Pons (tissue), 1 donor: ENCODE measurements at places on chromosomes 16 and 17.

- peak; percentile 81 for DNase-seq
Observed at GRCh38 chr17:74528491-74529199, 2.6 kb downstream of the CD300LB start.

DNA sequence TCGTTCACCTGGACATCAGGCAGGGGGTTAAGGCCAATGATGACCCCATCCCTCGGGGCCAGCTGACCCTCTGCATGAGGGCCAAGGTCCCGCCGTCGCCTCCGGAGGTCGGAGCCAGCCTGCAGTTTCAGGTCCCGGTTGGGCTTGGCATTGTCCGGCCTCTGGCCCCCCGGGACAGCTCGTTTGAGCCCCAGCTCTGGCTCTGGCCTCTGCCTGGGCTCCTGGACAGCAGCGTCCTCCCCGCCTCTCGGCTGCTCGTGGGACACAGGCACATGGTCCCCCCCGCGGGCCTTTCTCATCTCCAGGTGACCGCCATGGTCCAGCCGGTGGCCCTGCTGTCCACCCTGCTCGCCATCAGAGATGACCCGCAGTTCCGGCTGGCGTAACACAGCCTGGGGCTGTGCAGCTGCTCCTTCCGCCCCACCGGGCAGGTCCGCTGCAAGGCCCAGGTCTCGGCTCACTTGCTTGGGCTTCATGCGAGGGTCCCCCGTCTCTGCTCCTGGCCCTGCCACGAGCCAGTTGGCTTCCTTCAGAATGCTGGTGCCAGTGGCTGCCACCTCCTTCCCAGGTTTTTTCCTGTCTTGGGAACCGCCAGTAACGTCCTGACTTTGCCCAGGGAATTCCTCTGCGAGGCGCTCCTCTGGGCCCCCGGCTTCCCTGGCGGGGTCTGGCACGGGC is 6.7 kb downstream of the NDUFAF8 start:
- DNase-seq = no peak

- no peak for DNase-seq
Observed at GRCh38 chr16:30766206-30766932, 4.2 kb downstream of the RNF40 start.

DNA sequence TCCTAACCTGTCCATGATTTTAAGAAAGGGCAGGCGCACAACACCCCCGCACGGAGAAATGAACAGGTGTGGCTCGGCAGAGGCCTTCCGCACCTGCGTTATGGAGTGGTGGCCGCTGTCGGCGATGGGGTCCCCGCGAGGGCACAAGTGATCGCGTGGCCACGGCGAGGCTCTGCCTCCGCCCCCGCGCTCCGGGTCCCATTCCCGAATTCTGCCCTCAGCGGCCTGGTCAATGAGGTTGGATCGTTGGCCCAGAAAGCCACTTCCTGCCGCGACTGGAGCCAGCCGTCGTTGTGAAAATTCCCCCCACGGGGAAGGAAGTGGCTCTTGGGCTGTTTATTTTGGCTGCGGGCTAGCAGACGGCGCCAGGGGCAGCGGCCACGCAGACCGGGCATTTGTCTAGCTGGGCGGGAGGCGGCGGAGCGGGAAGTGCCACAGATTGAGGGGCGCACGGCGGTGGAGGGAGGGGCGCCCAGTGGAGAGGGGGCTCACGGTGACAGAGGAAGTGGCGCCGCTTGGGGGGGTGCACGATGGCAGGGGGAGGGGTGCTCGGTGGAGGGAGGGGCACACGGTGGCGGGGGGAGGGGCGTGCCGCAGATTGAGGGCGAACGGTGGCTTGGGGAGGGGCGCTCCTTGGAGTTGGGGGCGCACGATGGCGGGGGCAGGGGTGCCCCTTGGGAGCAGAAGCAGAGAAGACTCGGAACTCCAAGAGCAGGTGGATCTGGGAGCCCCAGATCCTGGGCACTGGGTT is 25.0 kb downstream of the MRC2 start:
- DNase-seq = peak; percentile 40

DNA sequence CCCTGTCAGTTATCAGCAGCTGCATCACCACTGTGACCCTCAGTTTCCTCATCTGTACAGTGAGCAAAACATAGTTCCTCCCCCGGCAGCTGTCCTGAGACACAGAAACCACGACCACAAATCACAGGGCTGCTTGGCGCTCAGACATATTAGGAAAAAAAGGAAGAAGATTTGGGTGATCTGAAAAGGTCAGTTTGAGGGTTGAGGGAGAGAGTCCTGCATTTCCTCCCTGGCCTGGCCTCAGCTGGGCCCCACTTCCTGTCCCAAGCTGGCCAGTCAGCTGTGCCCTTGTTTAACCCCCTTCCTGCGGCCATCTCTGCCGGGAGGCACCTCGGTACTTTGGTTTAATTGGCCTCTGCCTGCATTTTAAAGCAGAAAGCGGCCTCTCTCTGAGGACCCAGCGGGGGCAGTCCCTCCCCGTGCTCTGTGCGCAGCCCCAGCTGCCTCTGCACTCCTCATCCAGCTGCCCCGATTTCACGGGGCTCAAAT is 24.0 kb upstream of the CIBAR2 start:
- peak; percentile 84 for DNase-seq

DNA sequence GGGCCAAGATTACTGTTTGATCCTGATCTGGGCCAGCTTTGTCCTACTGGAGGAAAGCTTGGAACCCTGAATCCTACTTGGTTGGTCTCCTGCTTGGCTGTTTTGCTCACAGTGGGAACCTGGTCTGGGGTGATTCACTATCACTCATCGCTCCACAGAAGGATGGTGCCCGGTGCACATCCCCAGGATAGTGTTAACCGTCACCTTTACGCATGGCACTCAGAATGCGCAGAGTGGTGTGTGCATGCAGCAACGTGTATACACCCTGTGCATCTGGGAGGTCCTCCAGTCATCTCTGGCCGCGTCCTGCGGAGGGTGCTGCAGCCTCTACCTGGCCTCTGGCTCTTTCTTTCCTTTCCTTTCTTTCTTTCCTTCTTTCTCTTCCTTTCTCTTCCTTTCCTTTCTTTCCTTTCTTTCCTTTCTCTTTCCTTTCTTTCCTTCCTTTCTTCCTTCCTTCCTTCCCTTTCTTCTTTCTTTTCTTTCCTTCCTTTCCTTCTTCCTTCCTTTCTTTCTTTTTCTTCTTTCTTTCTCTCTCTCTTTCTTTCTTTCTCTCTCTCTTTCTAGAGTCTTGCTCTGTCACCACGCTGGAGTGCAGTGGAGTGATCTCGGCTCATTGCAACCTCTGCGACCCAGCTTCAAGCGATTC is 13.1 kb downstream of the SOCS3 start:
- DNase-seq = no peak

DNA sequence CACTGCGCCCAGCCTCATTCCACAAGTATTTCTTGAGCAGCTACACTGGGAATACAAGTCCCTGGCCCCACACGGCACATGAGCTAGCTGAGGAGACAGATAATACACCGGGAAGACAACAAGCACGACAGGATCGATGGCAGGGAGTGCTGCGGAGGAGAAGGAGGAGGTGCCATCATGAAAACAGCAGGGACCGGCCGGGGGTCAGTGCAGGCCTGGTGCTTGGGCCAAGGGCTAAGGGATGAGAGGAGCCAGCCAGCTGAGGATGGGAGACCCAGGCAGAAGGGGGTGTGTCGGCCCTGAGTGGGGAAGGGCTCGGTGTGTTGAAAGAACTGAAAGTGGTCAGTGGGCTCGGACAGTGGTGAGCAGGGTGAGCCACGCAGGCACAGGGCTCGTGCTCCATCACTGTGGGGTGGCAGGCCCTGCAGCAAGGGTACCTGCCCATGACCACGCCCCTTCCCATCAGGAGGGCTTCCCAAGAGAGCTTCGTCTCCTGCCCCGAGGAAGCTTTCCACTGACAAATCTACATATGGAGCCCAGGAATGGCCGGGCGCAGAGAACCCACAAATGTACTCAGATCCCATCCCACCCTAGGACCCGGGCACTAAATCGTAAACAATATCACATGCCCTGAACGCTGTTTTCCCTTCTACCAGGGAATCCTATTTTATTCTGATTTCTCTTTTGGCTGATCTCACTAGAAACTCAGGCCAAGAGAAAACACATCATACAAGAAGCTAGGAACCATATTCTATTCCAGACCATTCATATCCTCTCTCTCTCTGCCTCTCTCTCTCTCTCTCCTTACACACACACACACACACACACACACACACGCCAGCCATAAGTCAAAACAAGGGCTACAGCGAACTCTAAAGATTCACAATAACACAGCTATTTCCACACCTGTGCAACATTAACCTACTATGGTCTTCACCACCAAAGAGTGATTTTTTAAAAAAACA is 50.7 kb upstream of the TNRC6C start:
- no peak for DNase-seq

DNA sequence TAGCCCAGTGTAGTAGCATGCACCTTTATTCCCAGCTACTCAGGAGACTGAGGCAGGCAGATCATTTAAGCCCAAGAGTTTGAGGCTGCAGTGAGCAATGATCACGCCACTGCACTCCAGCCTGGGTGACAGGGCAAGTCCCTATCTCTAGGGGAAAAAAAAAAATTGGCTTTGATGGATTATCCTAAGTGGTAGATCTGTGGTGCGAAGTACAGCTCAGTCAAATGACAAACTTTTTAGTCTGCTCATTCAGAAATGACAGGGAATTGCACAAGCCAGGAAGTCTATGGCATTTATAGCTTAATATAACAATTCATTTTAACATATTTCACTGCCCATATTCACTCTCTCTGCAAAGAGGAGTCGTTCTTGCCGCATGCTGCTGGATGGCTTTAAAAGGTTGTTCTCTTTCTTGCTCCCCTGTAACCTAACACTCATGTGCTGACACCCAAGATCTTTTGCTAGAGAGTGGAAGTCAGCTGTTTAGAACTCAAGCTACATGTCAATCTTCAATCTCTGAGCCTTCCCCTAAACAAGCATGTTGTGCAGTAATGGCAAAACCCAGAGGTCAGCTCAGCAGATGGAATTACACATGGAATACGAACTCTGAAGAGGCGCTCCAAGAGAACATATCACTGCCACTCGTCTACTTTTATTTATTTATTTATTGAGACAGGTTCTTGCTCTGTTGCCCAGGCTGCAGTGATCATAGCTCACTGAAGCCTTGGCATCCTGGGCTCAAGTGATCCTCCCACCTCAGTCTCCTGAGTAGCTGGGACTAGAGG is 32.8 kb downstream of the RNF157 start:
- DNase-seq = no peak

GRCh38 chr17:80428796-80429195 is 13.8 kb downstream of the ENDOV start:
- DNase-seq = no peak

DNA sequence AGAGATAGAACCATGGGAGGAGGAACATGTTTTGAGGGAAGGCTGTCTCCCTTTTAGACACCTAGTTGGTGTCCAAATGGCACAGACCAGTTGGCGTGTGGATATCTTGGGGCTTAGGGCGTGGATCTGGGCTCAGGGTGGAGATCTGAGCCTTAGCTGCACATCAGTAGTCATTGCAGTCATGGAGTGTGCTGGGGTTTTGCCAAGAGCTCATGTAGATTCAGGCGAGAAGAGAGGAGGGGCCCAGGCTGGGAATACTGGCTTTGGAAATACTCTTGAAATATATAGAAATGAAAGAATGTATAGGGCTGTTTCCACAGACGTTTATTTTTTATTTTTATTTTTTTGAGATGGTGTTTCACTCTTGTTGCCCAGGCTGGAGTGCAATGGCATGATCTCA is 92.0 kb downstream of the PRKCB start:
- DNase-seq = no peak

GRCh38 chr17:82973456-82974135 is 105.8 kb upstream of the METRNL start:
- DNase-seq = no peak

- no peak for DNase-seq
Observed at GRCh38 chr17:58272367-58273280, 8.1 kb downstream of the MPO start.

DNA sequence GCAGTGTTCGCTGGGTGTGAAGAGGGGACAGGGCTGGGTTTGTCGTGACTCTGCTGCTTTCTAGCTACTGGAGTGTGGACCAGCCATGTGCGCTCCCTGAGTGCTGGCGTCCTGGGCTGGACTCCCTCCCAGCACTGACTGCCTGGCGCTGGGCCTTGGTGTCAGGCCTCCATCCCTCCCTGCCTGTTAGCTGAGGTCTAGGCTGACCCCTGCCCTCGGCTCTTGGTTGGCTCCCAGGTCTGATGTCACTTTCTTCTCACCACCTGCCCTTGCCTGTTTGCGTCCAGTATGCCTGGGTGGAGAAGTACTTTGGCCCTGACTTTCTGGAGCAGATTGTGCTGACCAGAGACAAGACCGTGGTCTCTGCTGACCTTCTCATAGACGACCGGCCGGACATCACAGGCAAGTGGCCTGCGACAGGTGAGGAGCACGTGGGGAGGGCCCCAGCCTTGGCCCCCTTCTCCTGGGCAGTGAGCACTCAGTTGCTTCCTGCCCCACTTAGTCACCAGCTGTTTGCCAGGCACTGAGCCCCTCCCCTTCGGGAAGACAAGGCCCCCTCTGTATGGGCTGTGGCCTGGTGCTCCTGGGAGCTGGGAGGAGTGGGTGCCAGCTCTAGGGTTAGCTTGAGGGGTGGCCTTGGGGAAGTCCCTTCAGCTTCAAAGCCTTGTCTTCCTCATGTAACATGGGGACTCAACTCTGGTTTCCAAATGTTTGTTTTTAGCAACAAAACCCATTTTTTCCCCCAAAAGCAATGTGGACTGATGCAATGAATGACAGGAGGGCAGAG is 41.5 kb downstream of the NT5M start:
- no peak for DNase-seq

- no peak for DNase-seq
Observed at GRCh38 chr17:37844977-37845293, 79.3 kb upstream of the TBC1D3K start.
